ENCODE measurements at places on chromosomes 11 and 22.
A peak's percentile ranks its signal among the peaks of the same experiment; 100 is the strongest.

DNA sequence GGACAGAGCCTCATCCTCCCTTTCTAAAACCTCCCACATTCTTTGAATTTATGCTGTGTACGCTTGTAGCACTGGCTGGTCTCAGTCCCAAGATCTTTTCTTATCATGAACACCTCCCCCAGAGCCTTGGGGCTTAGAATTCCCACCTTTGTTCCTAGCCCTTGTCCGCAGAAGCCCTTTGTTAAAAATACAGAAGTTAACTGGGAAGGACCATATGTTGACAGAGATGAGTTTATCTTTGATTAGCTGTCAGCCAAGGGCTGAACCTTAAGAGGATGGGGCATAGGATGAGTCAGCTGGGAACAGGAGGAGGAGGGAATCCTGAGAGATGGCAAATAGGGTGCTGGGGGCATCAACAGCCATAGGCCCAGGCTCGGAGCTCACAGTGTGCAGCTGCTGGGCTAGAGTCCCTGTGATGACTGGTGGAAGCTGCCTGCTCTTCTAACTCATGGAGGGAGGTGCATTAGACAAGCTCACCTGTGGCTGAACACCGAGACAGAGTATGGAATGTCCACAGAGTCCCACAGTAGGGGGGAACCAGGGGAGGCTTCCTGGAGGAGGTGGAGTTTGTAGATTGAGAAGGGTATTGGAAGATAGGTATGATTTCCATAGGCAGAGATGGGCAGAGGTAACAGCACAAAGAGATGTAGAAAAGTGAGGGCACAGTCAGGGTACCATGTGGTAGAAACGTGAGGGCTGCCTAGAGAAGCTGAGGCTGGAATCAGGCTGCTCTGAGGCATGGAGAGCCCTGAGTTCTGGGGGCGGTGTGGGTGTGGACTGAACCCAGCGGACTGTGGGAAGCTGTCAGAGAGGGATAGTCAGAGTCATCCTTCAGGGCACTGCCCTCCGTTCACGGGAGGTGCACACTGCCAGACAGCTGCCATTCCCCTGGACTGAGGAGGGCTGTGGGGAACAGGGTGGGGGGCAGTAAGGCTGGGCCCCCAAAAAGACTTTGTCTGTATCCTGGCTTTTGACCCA is 9.9 kb downstream of the MICAL2 start:
- no peak for DNase-seq

DNA sequence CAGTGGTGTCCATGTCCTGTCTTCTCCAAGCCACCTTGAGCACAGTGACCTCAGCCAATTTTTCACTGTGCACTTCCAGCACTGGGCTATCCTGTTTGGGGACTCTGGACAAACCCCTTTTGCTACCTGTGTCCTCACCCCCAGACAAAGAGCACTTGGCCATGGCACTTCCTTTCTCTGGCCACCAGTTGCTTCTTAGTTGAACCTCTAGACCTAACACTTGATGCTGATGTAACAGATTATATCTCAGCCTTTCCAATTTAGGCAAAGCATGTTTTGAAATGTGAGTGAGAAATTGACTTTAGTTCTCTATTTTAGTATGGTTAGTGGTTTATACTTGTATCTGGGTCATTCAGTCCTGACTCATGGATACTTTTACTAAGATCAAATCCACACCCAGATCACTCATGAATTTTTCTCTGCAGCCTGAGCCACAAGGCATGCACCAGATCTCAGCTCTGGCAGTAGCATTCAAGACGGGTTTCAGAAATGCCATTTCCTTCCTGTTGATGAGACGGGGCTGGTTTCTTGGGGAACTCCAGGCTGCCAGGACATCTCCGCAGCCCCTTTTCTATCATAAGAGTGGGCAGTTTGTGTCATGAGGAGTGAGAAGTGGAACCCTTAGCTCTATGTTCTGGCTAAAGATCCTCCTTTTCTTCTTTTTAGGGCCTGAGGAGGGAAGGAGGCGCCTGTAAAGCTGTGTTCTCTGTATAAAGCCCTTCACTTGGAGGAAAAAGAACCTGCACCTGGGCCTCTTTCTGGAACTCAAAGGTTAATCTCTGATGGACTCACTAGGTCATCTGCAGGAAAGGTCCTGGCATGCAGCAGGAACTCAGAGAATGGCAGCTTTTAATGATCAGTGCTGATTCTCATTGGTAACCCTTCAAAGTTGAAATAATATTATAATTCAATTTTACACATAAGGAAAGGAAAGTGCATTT is 185.6 kb upstream of the TENM4 start:
- DNase-seq = no peak

DNA sequence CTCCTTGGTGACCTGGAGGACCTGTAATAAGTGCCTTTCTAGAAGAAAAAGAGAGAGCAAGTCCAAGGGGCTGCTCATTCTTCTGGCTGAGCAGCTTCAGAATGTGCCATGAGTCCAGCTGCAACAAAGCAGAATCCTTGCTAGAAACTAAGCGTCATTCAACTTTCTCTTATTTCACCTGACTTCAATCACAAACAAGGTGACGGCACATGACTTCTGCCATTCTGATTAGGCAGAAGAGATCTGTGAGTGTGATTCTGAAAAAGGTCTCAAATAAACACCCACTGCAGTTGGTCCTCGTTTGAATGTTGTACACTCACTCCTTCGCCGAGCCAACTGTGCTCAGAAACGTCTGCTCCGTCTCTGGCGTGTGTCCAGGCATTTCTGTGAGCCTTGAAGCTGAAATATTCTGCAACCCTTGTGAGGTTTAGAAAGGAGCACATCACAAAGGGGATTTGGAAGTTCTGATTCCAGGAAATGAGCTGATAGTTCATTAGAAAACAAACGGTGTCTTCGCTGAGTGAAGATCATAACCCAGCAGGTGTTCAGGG is 623.8 kb upstream of the KIRREL3 start:
- DNase-seq = peak; percentile 62

DNA sequence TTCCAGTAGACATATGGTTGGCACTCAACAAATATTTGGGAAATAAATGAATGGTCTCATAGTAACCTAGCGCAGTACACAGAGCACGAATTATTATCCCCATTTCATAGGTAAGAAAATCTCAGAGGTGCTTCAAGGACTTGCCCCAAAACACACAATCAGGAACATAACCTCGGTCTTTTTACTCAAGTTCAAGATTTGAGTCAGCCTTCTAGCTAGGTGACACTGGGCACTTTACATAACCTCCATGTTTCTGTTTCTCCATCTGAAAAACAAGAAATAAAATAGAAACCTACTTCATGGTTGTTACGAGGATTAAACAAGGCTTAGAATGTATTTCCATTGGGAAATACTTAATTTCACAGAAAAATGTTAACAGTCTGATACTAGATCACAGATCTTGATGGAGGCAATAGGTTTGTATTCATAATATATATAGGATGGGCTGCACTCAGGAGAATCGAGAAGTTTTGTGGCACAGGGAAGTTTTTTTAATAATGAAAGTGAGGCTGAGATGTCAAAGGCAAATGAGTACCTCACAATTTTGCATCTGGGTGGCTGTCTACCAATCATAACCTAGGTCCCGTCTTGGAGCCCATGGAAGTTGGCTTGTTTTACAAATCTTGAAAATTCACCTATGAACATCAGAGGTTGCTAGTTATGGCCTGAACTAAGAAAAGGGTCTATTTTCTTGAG is 147.4 kb upstream of the ZC3H12C start:
- no peak for DNase-seq

DNA sequence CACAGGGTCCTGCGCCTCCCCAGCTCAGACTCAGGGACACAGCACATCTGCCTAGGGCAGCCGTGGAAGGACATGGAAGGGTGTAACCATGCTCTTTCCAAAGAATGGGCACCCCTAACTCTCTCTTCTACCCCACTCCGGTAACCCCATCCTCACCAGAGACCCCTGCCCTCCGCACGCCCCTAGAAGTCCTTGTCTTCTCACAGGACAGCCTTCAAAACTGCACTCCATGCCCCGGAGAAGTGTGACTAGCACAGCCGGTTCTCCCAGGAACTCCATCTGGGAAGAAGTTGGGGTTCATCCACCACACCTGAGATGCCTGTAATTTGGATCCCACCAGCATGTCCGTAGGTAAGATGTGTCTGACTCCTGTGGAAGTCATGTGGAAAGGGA is 25.0 kb downstream of the P2RY2 start:
- DNase-seq = no peak

- no peak for DNase-seq
Measured at GRCh38 chr11:88433536-88434230, 96.1 kb upstream of the CTSC start.

GRCh38 chr11:33721426-33721825 is 14.8 kb downstream of the CD59 start:
- no peak for DNase-seq

DNA sequence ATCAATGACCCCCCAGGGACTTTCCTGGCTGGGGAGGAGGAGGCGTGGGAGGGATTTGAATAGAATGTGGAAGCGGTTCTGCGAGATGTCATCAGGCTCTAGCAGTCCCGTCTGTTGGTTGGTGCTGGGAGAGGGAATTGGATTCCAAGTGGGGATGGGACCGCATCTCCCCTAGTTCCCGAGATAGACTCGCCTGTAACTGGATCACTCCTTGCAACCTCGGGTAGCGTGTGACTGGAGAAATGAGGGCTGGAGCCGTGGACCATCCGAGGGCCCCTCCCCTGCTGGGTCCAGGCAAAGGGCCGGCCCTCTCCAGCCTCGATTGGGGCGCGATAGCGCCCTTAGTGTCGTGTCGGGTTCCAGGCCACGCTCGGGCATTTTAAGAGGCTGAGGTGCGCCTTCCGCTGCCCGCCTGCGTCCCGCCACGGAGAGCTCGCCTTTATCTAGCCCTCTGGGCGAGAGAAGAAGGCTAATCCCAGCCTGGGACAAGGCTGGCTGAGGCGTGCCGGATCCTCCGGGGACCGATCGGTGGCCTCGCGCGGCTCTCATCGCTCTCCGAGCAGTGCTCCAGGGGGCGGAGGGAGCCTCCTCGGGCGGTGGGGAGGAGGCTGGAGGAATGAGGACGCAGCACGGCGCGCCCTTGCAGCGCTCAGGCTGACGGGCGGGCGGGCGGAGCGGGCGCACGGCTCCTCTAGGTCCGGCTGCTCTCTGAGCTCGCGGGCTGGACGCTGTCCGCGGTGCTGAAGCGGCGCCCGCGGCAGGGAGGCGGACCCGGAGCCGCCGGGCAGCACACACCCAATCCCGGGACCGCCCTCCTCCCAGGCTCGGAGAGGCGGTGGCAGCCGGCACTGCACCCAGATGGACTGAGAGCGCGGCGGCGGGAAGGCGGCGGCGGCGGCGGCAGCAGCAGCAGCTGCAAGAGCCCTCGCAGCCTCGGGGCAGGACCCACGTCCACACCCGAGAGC is 107.8 kb downstream of the OSBP2 start:
- DNase-seq = peak; percentile 98

- no peak for DNase-seq
Measured at GRCh38 chr11:11189506-11189905, 163.5 kb downstream of the CSNK2A3 start.

DNA sequence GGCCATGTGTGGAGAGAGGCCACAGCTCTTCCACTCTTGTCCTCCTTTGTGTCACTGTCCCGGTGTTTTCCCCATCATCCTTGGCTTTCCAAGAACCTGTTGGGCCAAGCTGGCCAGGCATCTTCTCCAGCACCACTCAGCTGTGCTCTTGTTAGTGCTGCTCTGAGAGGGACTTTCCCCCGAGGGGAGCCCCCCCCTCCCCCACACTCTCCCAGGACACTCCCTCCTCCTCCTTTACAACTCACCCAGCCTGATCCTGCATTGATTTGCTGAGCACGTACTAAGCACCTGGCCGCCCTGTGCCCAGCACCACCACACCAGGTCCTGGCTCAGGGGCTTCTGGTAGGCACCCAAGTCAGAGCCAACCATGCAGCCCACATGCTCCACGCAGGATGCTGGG is 13.2 kb downstream of the TP53AIP1 start:
- no peak for DNase-seq

DNA sequence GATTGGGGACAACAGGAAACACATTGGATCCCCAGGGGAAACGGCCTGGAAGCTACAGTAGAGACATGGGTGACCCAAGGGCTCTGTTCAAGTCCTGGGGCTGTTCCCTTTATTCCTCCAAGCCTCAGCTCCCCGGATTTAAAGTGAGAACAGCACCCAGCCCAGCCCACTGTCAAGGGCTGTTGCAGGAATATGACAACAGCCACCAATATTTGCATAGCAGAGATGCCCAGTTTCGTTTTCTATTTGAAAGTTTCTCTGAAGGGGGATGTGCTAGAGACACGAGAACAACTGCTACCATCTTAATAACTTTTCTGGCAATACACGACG is 81.1 kb upstream of the WNT7B start:
- peak; percentile 57 for DNase-seq

DNA sequence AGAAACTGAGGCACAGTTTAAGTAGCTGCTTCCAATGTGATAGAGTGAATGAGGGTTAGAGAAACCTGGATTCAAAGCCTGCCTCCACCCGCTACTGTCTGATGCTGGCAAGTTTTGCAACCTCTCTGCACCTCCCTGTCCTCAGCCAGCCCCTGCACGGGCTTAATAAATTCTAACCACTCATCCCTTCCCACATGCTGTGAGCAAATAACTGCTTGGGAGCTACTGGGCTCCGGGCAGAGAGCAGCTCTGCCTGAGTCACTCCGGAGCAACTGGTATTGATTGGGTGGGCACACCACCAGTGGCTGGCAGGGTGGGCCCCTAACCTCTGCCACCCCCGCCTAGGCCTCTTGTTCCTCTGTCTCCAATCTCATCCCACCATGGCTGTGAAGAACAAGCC is 104.3 kb upstream of the SYT13 start:
- no peak for DNase-seq

DNA sequence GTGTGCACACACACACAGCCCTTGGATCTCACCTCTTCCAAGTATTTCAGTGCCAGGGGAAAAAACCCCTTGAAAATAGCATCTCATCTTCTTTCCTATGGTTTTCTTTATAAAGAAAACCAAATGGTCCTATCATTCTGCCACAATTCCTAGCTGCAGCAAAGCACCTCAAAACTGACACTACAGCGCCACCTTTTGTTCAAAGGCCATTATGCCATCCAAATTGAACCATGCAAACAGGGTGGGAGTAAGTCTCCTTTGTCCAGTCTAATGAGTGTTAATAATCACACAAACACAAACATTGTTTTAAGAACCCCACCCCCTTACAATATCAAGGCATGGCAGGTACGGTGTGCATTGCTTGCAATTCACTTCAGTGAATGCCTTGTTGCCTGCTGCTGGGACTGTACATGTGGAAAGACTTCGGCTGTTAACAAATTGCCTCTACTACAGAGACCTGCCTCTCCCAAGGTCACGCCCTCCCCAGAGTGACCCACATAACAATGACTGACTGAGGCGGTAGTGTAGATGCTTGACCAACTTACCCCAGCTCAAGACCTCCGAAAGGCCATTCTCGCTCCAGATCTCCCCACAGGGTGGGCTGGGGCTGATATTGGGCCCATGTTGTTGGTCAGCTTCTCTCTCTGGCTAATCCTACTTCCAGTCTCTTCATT is 31.7 kb downstream of the FAM181B start:
- no peak for DNase-seq
